ENCODE measurements at places on chromosomes 2 and 18.

GRCh38 chr2:210224941-210225672 lies at the start of gene ACADL:
ACADL (minus strand) TSS chr2:210225447; CDS start chr2:210225263, 184 bp downstream.
- no peak for DNase-seq

GRCh38 chr2:20433946-20434553 lies 12.8 kb upstream of the RHOB start:
- DNase-seq, result no peak

- DNase-seq, result peak; percentile 82
These were observed 1.1 kb downstream of the TMEM18 start for GRCh38 chr2:675982-676646.

DNA sequence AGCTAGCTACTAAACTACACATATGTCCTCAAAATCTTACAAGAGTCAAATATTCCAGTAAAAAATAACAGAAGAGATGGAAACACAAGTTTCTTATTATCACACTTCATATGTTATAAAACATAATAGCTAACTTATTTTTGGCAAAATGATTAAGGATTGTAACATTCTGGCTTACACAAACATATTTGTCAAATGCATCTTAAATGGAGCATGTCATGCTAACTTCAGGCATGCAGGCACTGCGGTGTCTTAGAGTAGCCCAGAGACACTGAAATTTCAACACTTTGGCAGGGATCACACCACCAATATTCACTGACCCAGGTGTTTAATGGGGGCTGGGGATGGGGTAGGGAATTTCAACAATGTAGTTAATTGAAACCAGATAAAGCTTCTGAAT lies 51.6 kb downstream of the LDAH start:
- DNase-seq, result no peak

DNA sequence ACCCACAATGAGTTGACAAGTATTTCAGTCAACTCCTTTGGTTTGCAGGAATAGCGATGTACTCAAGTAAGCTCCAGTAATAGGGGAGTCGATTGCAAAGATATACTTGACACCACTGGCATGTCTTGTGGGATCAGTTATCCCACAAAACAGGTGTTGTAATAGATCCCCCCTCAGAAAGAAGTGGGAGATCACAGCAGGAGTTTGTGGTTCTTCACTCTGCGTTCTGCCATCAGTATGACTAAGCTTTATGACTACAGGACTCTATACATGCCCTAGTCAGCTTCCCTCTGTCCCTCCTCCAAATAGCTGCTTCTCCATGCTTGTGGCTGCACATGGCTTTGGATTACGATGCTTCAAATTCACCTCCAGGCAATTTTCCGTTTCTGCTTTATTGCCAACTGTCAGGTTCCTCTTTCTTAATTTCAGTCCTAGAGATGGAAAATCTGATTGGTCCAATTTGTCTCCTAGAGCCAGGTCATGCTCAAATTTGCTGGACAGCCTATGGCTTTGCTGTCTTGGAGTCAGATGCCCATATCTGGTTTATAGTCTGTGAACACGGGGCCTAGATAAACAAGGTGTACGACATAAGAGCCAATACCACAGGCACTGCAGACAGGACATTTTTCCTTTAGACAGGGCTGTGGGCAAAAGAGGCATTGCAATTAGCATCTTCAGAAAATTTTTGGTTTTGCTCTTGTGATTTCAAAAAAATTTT lies 221.7 kb downstream of the PAX3 start:
- peak; percentile 5 for DNase-seq

DNA sequence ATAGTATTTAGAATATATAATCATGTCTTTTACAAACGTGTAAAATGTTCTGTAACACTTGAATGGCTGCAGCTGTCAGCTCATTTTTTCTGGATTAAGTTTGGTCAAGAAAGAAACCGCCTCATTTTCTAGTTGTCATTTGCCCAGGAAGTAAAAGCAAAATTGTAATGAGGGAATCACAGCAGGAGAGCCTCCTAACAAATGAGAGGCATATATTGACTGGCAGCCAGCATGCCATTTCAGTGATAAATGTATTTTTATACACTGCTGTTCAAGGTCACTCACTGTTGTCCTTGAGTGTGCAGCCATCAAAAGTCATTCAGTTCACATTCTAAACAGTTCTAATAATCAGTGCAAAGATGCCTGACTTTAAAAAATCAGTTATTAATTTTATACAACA lies 144.3 kb upstream of the BOD1L2 start:
- no peak for DNase-seq

DNA sequence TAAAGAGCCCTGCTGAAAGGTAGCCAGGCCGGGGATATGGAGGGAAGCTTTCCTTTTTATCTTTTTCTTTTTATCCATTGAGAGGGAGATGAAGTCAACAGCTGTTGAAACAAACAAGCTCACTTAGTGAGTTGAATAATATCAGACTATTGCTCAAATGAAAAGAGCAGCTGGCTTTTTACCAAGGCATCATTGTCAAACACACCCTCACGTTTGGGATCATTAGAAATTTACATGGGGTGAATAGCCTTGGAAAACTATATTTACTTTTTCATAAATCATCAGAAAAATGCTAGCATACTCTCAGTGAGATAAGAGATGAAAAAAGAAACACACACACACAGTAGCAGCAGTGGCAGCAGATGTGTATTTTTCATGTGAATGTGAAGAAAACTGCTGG lies 71.5 kb upstream of the HNMT start:
- no peak for DNase-seq

- peak; percentile 37 for DNase-seq
These were observed 10.2 kb downstream of the PROKR1 start for GRCh38 chr2:68653538-68653982.

GRCh38 chr18:48676346-48676745 lies 137.5 kb downstream of the CTIF start:
- DNase-seq, result no peak

- DNase-seq, result no peak
These were observed 90.6 kb downstream of the VRK2 start for GRCh38 chr2:58137221-58137620.

GRCh38 chr2:26614216-26615138 lies 26.7 kb downstream of the CIB4 start:
- DNase-seq, result no peak

DNA sequence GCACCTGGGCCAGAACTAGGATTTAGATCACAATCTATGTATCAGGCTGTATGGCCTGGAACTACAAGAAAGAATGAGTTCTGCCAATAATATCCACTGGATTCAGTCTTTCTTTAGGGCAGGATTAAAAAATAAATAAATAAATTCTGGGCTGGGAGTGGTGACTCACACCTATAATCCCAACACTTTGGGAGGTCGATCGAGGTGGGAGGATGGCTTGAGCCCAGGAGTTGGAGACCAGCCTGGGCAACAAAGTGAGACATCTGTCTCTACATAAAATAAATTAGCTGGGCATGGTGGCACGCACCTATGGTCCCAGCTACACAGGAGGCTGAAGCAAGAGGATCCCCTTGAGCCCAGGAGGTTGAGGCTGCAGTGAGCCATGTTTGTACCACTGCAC lies 8.1 kb downstream of the AMMECR1L start:
- DNase-seq, result no peak

DNA sequence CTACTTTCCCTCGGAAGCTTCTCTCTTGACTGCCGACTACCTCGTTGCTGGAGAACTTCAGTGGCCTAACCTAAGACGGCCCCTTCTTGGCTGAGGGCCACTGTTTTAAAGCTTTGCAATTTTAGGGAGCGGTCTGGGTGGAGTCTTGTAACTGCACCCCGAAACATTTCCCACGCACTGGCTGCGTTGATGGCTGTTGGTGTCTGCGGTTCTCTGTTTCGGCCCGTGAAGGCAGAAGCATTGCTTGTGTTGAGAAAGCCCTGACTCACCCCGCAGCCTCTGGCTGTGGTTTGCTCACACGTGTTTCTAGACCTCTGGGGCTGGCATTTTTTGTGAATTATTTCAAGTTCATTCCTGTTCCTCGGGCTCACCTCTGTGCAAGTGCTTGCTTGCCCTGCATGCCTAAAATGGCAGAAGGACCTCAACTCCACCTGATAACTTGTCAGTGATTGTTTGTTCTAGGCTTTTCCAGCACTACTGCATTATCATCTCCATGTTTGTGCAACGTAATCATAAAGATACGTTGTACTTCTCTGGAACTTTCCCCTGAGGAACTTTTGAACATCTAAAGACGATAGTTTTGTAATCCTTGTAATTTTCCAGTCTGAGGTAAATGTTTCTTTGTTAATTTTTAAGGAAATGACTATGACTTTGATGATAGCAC lies 94.2 kb upstream of the DLX2 start:
- DNase-seq, result no peak

DNA sequence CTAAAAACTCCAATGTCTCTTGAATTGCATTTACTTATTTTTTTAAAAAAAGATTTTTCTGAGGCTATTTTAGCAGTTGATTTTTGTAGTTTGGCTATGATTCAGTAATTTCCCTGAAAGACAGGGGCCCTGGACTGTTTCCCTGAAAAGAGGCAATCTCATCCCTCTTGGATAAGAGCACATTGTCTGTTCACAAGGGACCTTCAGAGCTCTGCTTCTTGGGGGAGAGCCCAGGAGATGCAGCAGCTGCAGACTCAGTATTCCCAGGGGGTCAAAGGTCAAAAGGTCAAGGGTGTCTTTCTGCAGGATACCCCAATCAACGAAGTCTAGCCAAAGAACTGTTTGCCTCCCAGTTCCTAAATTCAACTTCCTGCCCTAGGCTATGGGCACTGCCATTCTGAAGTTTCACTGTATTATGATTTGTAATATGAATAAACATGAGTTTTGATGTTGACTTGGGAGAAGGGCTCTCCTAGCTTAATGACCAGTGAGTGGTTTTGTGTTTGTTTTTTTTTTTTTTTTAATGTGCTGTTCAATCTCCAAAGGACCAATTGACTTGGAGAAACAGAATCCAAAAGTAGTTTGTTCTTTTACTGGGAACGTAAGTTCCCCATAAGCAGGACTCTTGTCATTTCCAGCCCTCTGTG lies 157.0 kb upstream of the SERPINE2 start:
- no peak for DNase-seq

GRCh38 chr18:59729781-59730180 lies 32.6 kb upstream of the CCBE1 start:
- no peak for DNase-seq

- DNase-seq, result peak; percentile 12
These were observed 142.2 kb downstream of the BCL11A start for GRCh38 chr2:60411295-60411694.

DNA sequence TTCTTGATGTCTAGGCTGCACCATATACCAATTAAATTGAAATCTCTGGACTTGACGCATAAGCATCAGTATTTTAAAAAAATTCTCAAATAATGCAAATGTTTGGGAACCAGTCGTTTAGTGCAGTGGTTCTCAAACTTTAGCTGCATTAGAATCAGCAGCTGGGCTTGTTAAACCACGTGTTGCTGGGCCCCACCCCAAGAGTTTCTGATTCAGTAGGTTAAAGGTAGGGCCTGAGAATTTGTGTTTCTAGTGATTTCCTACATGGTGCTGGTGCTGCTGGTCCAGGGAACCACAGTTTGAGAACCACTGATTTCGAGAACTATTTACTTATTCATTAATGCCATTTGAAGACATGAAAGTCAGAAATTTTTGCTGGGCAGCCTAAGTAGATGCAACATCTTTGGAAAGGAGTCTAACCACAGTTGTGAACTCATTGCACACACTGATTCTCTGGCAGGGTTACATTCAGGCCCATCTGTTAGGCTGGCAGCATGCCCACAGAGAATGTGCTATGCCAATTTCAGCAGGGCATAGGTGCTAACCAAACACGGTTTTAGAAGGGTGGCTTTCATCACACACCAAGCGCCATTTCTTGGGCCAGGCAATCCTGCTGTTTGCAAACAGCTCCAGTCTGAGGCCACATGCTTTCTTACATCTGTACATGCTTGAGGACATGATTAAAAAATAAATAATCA lies 26.4 kb upstream of the ATP5MC3 start:
- DNase-seq, result no peak

DNA sequence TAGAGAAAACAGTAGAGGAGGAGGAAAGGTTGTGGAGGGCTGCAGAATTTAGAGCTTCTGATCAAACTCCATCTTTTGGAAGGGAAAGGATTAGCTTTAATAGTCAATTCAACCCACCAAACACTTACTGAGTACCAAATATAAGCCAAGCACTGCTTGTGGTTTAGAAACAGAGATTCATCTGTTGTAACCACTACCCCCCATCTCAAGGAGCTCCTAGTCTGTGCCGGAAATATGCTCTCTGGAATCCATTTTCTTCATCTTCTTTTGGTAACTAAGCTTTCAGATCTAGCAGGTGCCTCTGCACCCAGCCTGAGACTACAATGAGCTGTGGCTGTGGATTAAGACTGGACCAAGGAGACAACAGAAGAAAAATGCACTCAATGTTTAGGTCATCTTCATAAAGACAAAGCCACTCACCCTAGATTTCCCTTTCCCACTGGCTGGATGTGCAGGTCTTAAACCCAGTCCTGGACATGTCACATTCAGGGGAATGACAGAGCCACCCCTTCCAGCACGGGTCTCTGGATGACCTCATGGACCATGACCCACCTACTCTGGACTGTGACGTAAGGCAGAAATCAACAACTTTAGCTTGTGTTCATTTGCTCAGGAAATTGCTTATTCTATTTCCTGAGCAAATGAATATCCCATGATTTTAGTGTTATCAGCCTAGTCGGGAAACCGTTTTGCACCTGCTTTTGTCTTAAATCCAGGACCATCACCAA lies 52.9 kb downstream of the EPB41L3 start:
- no peak for DNase-seq

DNA sequence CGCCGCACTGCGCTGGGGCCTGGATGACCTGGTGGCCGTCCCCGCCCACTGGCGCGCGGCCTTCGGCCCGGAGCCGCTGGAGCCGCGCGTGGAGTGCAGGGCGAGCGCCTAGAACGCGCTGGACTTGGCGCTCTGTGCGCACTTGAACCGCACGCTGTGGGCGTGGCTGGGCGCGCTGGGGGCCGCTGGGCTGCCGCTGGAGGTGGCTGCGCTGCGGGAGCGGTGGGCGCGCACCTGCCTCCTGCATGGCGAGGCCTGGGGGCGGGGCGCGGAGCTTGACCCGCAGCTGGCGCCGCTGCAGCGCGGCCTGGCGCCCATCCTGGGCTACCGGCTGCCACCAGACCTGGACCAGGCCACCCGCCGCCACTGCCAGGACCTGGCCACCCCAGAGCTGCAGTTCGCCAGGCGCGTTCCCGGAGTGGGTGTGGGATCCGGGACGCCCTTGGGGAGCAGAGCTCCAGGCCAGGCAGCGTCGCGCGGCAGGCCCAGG lies 9.9 kb downstream of the AQP12B start:
- DNase-seq, result no peak

- DNase-seq, result no peak
These were observed 1.3 kb upstream of the CYP26B1 start for GRCh38 chr2:72148837-72149555.

GRCh38 chr2:204880928-204881327 lies 335.7 kb downstream of the PARD3B start:
- DNase-seq, result no peak

- DNase-seq, result no peak
These were observed 315.5 kb downstream of the CELF4 start for GRCh38 chr18:37249895-37250618.

GRCh38 chr18:44609181-44609941 lies 71.3 kb upstream of the SETBP1 start:
- DNase-seq, result no peak

DNA sequence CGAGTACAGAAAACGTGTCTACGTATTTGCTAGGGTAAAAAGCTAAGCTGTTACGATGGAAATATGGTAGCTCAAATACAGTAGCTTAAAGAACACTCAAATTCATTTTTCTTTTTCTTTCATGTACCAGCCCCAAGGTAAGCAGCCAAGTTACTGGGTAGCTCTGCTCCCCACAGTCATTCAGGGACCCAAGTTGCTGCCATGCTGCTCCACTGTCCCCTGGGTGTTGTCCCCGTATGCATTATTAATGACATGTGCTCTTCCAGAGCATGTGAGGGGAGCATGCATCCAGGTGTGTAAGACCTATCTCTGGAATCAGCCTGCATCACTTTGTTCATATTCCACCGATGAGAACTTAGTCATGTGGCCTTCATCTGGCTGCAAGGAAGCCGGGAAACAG lies 105.1 kb upstream of the SP3 start:
- DNase-seq, result no peak
